G401 (cell line): ENCODE measurements at places on chromosomes 5 and 9.

- DNase-seq: no peak
Measured at GRCh38 chr5:3787604-3788003, 192.0 kb downstream of the IRX1 start.

GRCh38 chr5:118808441-118808840, 179.9 kb downstream of the DTWD2 start:
- DNase-seq: no peak

DNA sequence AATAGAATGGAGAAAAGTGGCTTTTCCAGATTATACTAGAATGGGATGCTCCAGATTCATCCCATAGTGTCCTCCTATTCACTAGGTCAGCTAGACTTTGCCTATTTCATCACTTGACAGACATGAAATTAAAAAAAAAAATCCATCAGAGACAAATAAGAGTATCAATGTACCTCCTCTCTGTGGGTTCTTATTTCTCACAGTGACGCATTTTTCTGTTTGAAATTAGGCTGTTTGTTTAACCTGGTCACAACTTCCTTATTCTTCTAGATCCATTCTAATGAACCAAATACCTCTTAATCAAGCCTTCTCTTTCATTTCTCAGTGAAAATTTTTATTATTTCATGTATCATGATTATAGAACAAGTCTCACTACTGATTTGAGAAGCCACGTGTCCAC, 305.4 kb downstream of the SEMA5A start:
- no peak for DNase-seq

- no peak for DNase-seq
Measured at GRCh38 chr5:168843277-168844015, 264.3 kb upstream of the PANK3 start.

GRCh38 chr5:67234671-67235176, 38.1 kb upstream of the CD180 start:
- peak; percentile 20 for DNase-seq

GRCh38 chr9:96510258-96510657, 60.3 kb downstream of the HABP4 start:
- no peak for DNase-seq

GRCh38 chr9:87543251-87543650, 45.6 kb downstream of the DAPK1 start:
- no peak for DNase-seq

GRCh38 chr5:81826128-81826527, 75.2 kb upstream of the SSBP2 start:
- no peak for DNase-seq

DNA sequence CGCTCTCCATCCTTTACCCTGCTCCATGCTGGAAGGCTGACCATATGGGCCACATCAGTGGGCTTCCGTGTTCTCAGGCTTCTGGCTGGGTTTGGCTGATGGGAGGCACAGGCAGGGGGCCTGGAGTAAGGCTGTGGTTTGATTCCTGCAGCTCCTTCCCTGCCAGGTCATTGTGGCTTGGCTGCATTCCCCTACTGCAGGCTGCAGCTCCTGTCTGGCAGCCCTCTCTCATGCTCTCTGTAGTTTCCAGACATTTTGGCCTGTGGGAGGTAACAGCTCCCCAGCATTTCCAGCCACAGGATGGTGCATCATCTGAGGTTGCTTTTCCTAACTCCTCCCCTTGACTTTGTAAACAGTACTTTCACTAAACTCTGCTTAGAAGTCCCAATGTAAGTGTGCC, 102.0 kb upstream of the PTPN3 start:
- peak; percentile 34 for DNase-seq

DNA sequence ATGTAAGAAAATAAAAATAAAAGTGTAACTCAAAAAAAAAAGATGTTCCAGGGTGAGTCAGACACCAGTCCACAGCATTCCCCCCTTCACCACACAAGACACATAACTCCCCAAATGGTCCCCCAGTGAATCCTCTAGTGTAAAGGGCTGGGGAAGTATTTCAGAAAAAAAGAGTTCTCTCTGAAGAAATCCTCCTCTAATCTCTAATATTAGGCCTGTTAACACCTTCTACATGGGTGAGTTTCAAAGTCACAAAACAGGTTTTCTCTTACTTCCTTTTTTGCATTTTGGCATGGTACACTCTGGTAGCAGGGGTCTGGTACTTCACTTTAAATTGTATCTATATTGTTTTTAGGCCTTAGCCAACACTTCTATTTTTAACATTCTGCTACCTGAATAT, 28.2 kb downstream of the RNF145 start:
- DNase-seq: no peak

DNA sequence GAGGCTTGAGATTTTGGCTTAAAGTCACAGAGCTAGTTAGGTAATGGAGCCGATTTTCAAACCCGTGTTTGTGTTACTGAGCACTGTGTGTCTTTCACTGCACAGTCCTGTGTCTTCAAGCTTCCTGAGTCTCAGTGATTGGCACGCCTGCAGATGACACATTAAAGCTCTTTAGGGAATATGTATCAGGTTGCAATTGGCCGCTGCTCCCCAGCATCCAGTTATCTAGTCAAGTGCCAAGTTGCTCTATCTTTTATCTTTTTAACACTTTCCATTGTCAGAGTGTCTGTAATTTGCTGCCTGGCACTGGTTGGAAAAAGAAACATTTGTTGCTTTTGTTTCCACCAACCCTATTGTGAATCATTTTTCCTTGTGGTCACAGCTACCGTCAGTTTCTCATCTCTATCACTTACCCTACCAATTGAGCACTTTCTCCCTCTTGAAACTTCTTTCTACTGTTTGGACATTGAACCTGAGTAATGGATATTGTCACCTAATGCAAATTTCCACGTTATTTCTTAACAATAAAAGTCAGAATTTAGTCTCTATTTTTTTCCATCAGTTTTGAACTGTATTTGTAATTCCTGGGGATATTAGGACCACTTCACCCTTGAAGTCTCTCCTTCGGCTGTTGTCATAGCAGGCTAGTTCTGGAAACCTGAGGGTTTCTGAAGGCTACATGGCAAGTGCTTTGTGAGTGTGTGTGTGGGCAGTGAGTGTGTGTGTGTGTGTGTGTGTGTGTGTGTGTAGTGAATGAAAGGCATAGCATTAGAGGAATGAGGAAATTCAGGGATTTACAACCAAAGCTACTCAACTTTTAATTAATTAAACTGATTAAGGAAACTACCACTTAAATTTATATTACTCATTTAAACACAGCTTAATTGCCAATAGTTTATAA, 274.3 kb downstream of the ISL1 start:
- DNase-seq: no peak

- DNase-seq: no peak
Measured at GRCh38 chr9:105178076-105178475, 66.4 kb upstream of the SLC44A1 start.

- DNase-seq: no peak
Measured at GRCh38 chr5:63011158-63011557, 432.5 kb downstream of the LRRC70 start.

DNA sequence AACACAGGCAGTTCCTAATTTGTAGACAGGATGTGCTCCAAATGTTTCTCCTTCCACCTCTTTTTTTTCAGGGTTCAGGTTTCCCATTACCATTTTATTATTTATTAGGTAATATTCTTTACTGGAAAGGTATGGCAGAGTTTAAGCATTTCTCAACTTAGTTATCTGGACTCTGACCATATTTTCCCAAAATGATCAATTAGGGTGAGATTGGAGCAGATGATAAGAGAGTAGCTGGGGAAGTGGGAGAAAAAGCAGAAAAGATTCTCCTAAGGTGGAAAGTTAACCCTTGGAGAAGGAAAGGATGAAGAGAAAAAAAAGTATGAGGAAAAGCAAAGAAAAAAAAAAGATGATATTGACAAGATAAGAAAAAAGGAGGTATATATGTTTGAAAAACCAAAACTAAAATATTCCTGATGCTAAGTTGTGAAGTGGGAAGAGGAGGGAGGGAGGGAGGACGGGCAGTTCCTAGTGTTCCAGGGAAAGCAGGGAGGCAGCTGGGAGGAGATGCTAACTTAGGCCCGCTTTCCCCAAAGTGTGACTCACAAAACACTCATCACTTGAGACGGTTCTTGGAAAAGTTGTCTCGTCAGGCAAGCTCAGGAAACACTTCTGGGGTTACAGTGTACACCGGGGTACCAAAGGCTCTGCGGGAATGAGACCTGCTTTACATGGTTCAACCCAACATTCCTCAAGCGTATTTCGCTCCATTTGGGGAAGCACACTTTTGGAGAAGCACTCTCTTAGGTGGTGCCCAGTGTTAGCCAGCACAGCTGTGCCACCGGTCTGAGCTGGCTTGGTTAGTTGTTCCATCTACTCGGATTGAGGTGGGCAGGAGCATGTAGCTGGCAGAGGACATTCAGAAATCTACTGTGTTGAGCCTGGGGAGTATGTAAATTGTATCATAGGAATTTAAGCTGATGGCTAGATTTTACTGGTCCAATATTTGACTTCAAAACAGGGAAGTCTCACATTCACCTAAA, 35.1 kb downstream of the B4GALT1 start:
- DNase-seq: no peak

DNA sequence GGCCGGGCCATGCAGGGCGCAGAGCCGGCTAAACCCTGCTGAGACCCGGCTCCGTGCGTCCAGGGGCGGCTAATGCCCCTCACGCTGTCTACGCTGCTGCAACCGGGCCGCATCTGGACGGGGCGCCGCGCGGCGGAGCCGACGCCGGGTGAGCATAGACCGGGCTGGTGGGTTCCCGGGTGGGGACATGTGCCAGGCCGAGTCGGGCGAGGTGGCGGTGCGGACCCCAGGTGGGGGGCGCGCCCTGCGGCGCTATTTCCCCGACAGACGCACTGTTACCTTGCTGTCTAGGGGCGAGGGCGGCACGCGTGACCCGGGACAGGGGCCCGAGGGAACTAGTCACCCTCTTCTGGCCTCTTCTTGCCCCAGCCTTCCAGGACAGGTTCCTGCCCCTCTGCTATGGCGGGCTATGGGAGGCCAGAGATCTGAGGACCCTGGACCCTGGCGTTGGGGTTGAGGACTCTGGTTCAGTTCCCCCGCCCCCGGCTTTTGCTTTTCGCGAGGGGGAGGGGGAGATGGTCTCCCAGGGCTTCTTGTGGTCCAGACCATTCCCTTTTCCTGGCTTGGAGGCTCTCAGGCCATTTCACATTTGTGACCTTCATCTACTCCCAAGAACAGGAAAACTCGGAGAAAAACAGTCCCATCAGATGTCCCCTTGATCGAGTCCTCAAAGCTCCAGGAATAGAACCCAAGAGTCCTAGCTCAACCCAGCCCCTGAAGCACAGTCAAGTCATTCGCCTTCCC, 536 bp downstream of the SLC27A4 start:
- DNase-seq: no peak

- no peak for DNase-seq
Measured at GRCh38 chr9:95940265-95940664, 64.8 kb downstream of the ERCC6L2 start.

DNA sequence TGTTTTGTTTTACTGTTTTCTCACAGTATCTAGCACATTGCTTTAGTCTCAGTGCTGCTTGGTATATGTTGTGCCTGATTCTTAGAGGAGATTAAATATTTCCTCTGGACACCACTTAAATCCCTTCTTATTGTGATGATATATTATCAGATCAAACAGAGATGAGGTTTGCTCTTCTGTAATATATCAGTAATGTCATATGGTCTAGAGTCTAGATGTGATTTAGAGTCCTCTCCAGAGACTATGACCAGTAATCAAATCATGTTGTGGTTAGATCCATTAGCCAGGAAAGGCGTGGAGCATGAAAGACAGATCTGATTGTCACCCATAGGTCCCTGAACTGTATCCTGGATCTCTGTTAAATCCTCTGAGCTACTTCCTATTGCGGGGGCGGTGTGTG, 24.4 kb downstream of the CAMK4 start:
- peak; percentile 45 for DNase-seq

- no peak for DNase-seq
Measured at GRCh38 chr9:99220011-99220410, 1.7 kb downstream of the ALG2 start.

- DNase-seq: no peak
Measured at GRCh38 chr5:109038209-109038840, 290.6 kb downstream of the FER start.

GRCh38 chr9:114383521-114384231, 4.1 kb downstream of the AKNA start:
- DNase-seq: no peak

DNA sequence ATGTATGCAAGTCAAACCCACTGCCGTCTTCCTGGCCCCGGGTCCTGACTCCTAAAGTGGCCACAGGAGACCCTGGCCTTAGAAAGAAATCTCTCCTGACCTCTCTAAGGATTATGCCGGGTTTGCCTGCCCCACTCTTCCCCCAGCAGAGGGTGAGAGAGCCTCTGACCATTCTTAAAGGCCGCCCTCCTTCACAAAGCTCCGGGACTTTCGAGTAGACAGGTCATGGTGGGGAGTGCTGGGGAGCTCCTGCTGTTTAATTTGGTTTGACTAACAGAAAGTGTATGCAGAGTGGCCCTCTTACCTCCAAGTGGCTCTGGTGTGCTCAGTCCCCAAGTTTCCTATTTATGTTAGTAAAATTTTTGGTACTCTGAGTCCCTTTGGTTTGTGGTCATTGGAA, 111.8 kb downstream of the LRRC70 start:
- no peak for DNase-seq

- DNase-seq: no peak
Measured at GRCh38 chr9:71518045-71518827, 250.1 kb downstream of the CEMIP2 start.

DNA sequence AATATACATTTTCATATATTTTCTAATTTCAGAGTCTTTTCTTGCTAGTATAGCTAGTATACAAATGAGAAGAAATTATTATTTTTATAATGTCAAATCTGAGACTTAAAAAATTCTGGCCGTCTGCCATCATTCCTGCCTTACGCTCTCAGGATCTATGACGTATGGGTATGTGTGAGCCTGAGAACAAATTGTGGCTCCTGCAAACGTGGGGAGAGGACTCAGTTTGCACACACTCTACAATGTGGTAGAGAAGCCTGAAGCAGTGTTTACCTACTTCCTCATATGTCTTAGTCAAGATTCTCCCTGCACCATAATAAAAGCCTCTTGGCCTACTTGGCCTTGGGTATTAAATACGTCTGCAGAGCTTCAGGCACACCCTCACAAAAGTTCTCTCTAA, 825.4 kb downstream of the SEMA5A start:
- no peak for DNase-seq

DNA sequence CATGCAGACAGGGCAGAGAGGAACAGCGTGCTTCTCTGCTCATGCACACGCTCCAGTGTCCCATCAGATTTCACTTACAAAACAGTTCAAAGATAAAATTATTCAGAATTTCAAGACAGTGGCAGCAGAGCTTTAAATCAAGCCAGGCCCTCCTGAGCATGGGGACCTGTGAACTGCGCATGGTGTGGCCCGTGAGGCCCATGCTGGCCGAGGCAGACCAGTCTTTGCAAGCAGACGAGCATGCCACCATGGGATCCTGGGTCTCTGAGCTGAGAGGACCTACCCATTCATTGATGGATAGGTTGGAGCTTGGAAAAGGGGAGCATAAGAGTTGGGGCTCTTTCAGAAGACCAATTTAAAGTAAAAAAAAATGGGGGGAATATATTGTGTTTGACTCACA, 35.0 kb upstream of the SAP30L start:
- DNase-seq: no peak

GRCh38 chr5:142644640-142645361, 41.1 kb downstream of the FGF1 start:
- DNase-seq: peak; percentile 12

GRCh38 chr9:131755541-131756198, 15.8 kb upstream of the RAPGEF1 start:
- DNase-seq: peak; percentile 87
